A549 treated with Mapracorat at 1 μM for 4 hours (cell line): ENCODE measurements at places on chromosomes 3 and 15. TPM values are rescaled to one million over a fixed set of nuclear protein-coding genes. Genes with fewer than 3 reads are reported as not detected.

The IL12A gene
- 0.98 to 1.9 TPM (median 1.3 TPM) in 5 replicates for total RNA-seq

The TBL1XR1 gene
- total RNA-seq = 13.3 to 23.7 TPM (median 20.8 TPM) in 5 replicates

The FETUB gene
- 0.10 to 0.35 TPM (median 0.23 TPM) in 5 replicates for total RNA-seq

The SLC25A36 gene
- 15.1 to 24.8 TPM (median 22.3 TPM) in 5 replicates for total RNA-seq

The GOLGA8K gene
- total RNA-seq = 0.34 to 0.95 TPM (median 0.42 TPM) in 5 replicates
